ENCODE measurements at places on chromosomes 2 and 18. TPM values are rescaled to one million over a fixed set of nuclear protein-coding genes. Genes with fewer than 3 reads are reported as not detected.

- DNase-seq, result no peak
These were observed 62.4 kb downstream of the INPP5D start for GRCh38 chr2:233122541-233122940.

REEP1 gene
- total RNA-seq, result 36.3 TPM

FABP1 gene
- not detected for total RNA-seq

GRCh38 chr2:225824748-225825449, 425.4 kb downstream of the NYAP2 start:
- DNase-seq, result no peak

DNA sequence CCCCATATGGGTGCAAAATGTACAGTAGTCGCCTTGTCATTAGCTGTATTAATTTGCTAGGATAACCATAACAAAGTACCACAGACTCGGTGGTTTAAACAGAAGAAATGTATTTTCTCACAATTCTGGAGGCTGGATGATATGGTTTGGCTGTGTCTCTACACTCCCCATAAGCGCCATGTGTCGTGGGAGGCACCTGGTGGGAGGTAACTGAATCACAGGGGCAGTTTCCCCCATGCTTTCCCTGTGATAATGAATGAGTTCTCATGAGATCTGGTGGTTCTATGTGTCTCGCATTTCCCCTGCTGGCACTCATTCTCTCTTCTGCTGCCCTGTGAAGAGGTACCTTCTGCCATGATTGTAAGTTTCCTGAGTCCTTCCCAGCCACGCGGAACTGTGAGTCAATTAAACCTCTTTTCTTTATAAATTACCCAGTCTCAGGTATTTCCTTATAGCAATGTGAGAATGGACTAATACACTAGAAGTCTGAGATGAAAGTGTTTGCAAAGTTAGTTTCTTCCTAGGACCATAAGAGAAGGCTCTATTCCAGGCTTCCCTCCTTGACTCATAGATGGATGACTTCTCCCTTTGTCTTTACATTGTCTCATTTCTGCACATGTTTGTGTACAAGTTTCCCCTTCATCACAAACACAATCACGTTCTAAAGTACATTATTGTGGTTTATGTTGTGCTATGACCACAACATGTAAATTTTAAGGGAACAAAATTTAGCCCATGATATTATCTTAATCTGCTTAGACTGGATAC, 1442.6 kb downstream of the SUCLG1 start:
- no peak for DNase-seq

DNA sequence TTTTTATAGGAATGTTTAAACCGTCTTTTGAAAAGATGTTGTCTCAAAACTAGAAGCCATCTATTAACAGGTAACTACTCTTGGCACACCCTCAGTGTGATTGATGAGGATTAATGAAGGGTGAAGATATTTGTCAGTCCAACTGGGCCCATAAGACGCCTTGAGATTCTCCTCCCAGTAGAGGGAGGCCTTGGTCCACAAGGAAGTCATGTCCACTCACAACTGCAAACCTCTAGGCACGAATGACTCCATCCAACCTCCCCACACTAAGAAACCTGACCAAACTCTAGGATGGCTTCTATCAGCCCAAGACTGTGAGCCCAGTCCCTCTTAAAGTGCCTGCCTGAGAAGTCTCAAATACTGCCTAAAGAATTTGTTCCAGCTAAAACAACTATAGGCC, 19.2 kb upstream of the GRP start:
- DNase-seq, result no peak

GRCh38 chr2:128411431-128411830, 92.8 kb upstream of the HS6ST1 start:
- DNase-seq, result no peak

DNA sequence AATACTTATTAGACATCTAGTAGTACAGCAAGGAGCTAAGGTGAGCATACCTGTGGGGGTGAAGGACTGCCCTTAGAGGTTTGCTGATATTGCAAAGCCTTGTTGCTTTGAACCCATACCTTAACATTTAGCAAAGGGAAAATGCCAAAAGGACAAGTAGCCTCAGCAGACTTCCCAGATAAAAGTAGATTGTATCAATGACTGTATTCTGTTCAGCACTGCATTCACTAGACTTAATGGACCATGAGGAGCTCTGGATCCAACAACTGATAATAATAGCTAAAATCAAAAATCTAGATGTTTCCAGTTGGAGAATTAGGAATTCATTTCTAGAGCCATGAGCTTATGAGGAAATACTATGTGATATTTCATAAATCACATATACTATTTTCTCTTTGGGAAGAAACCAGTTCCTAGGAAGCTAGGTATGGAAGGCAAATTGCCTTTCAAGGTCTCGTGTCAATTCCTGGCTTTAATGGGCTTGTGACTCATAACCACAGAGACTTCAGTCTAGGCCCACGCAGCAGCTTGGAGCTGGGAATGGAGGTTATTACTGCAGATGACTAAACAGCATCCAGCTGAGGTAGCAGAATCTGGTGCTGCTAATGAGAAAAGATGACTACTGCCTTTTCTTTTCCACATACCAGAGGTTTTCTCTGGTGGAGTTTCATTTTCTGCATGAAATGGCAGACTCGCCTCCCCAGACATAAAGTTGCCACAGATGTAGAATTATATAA, 191.2 kb upstream of the NABP1 start:
- no peak for DNase-seq

DNA sequence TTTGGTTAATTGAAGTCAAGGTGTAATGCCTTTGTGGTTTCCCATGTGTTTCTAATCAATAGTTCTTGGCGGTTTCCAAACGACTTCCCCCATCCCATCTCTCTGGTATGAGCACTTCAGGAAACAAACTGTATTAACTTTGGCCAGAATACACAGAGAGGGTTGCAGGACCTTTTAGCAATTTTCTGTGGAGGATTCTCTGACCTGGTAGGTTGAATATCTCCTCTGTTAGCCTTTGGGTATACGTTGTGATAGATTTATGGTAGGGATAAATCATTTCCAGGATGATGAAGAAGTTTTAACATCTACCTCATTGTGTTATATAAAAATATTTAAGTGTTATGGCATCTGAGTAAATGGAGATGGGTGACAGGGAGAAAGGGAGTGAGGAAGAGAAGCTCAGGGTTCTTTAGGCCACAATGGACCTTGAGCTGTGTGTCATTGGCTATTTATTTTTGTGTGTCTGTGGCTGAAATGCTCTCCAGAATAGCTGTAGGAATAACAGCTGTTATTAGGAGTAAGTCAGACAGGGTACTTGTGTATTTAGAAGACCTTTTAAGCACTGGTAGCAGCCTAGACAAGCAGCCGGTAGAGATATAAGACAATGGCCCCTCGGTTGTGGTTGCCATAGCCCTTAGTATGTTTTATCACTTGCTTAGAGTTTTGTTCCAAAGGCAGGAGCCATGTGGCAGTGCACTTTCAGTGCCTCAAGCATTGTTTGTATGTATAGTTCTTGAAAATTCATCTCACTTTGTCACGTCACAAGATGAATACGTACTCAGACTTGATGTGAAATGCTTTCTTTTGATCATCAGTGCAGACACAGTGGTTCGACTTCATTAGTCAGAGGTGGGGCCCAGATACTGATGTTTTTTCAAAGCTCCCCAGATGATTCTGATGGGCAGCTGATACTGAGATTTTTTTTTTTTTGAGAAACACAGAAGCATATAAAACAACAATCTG, 91.1 kb downstream of the FMNL2 start:
- no peak for DNase-seq

GRCh38 chr18:39675906-39676305, 2110.3 kb upstream of the CELF4 start:
- DNase-seq, result no peak

DNA sequence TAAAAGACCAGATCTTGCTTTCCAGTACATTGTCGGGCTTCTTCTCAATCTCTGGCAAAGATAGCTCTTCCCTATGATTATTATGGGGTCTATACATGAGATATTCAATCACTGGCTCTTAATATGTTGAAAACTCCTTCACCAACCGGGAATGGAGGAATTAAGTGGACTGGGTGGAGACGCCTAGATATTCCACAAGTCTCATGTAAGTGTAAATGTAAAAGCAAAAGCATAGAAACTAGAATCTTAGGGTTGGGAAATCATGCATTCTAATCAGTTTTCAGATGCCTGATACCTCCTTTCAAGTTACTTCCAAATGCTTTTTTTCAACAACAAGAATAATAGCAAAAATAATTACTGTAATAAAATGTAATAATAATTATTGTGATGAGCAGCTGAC, 38.0 kb downstream of the DPP4 start:
- DNase-seq, result no peak

AKAIN1 gene
- total RNA-seq, result not detected

GRCh38 chr2:10944799-10945198, 33.1 kb downstream of the KCNF1 start:
- peak; percentile 48 for DNase-seq
